ENCODE measurements at places on chromosomes 7 and 10.

- DNase-seq, result no peak
Observed at GRCh38 chr7:17682586-17682985, 257.7 kb downstream of the SNX13 start.

GRCh38 chr10:69759641-69760040 is 42.1 kb upstream of the COL13A1 start:
- DNase-seq, result no peak

DNA sequence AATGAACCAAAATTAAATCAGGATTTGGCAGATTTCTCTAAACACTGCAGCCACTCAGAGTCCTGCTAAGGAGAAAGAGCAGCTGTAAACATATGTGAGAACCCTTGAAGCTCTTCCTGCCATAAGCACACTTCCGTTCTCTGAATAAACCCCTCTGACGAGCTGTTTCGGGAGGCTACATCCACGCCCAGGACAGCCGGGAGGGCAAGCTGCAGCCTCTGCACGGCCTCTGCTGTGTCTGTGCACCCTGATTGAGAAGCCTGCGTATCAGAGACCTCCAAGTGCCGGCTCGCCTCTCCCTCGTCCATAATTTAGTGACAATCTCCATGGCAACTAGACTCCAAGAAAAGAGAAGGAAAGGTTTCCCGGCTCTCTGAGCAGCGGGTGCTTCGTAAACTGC is 114.4 kb downstream of the PTPRN2 start:
- no peak for DNase-seq

- DNase-seq, result no peak
Observed at GRCh38 chr7:134818613-134819345, 39.3 kb downstream of the CALD1 start.

GRCh38 chr7:50953303-50953702 is 170.6 kb upstream of the GRB10 start:
- DNase-seq, result no peak

DNA sequence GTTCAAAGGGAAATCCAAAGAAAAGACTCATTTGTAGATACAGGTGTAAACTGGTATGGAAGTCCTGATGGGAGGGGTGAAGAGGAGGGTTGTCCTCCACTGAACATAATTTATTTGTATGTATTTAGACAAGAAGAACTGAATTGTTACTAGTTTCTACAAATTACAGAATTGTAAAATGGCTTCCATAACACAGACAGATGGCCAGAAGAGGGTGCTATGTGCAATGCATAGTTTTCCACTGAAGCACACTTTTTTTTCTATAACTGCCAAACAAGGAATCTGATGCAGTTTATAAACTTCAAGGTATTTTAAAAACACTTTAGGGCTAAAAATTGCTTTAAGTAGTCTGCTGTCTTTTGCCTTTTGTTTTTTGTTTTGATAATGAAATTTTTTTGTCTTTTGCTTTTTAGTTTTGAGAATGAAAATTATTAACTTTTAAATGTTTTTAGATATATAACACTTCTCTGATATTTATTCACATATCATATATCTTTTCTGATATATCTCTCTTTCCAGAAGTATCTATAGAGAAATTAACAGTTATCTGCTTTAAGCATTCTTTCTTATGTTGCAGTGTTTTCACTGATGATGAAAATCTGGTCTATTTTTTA is 58.5 kb downstream of the PHYHIPL start:
- DNase-seq, result no peak

DNA sequence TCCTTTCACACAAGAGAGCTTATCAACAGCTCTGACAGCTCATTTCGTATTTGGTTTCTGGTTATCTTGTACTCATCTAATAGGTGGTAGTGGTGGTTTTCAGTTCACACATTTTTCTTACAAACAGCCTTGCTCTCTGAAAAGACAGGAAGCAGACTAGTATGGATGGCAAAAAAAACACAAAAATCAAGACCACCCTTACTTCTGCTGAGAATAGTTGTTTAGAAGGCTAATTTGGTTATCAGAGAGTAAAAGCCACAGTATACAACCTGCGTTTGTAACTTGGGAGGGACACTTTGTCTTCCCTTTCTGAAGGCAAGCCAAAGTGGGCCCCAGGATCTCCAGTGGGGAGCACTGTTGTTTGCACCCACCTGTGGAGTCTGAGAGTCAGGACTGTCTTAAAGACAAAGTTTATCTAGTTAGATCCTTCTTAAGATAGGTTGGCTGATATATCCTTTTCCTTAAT is 68.0 kb downstream of the PIP4K2A start:
- DNase-seq, result peak; percentile 50

- no peak for DNase-seq
Observed at GRCh38 chr10:81215498-81215897, 659.5 kb upstream of the NRG3 start.

DNA sequence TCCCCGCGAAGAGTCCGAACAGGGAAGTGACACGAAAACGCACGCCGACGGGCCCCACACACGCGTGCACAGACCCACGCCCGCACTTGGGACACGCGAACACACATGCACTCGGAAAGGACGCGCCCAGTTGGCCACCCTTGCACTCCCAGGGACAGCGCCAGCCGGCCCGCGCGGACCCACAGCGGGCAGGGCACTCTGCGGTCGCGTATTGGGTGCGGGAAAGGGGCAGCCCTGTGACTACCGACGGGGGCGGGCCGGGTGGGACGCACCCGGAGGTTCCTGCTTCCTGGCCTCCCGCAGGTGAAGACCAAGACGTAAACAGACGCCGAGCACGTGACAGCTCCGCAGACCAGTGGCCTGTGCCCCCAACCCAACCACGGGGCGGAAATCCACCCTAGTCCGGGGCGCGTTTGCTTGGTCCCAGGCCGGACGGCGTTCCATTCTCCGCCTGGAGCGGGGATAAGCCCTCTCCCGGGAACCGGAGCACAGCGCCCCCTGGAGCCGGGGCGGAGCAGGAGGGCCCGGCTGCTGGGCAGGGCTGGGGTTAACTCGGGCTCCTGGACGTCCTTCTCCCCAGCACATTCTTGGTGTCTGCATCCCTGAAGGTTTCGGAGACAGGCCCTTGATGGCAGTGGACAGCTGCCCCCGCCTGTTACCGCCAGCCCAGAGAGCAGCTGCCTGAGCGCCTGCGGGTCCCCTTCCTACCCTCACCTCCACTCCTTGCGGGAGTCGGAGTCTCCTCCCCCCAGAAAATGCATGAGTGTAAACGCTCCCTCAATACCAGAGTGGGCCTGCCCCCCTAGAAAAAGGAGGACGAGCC is 2.0 kb upstream of the LZTS2 start:
- DNase-seq, result no peak

- DNase-seq, result no peak
Observed at GRCh38 chr7:134724606-134725005, 54.8 kb upstream of the CALD1 start.

Data from bone marrow (tissue), 2 donors.